ENCODE measurements at places on chromosomes 5 and 9.

- DNase-seq, result no peak
Measured at GRCh38 chr9:136729144-136729543, 13.6 kb downstream of the LCN10 start.

DNA sequence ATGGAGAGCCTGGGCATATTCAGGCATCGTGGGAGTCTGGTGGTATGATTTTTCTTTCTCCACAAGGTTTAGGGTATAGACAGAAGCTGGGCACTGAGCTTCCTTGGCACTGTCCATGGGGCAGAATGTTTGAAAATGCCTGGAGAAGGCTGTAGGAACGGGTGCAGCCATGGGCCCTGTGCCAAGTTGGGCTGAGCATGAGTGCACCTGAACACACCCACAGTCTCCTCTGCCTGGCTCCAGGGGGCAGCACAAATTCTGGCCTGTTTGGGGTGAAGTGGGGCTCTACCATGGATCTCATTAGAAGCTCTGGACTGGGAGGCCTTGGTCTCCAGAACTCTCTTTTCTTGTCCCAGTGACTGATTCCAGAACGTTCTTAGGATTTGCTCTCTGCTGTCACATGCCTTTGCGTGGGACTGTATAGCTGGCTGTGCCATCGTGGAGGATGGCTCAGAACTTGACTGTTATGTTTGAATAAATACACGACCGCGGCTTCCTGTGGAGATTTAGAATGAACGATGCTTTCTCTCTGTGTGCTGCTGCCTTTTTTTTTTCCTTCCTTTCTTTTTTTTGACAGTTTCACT, 229.8 kb downstream of the FANCC start:
- no peak for DNase-seq

DNA sequence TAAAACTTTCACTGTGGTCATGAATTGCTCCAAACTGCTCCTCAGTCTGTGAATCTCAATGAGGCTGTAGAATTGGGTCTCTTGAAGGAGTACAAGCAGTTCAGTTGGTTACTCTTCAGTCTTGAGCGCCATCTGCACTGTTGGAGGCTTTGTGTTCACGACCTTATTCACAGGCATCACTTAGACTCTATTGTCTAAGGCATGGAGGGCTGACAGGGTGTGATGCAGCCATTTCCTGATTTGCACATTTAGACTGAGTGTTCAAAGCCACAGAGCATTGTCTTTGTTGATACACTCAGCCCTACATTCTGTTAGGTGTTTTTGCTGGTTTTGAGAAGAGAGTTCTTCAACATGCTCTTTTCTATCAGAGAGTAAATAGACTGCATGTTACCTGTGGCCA, 355.9 kb upstream of the RIOK2 start:
- DNase-seq, result no peak

DNA sequence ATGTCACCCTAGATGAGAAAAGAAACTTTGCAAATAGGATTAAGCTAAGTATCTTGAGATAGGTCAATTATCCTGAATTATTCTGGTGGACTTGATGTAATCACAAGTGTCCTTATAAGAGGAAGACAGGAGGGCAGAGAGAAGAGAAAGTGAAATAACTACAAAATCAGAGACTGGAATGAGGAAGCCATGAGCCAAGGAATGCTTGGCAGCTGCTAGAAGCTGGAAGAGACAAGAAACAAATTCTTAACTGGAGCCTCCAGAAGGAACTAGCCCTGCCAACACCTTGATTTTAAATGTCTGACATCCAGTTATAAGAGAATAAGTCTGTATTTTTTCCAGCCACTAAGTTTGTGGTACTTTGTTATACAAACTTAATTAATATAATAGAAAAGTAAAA, 480.0 kb downstream of the NR2F1-AS1 start:
- no peak for DNase-seq

DNA sequence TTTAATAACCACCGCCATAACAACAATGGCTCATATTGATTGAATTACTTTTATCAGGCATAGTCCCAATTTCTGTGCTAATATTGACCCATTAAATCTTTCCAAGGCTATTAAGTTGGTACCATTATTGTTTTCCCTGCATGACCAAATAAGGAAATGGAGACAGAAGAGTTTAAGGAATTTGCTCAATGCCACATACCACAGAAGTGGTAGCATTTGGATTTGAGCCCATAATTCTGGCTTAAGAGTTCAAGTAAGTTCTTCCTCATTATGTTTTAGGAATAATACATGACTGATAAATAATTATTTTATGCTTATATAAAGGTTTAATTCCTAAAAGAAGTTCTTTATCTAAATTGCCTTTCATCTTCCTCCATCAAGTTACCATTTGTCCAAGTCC, 43.4 kb upstream of the HAPLN1 start:
- DNase-seq, result no peak

DNA sequence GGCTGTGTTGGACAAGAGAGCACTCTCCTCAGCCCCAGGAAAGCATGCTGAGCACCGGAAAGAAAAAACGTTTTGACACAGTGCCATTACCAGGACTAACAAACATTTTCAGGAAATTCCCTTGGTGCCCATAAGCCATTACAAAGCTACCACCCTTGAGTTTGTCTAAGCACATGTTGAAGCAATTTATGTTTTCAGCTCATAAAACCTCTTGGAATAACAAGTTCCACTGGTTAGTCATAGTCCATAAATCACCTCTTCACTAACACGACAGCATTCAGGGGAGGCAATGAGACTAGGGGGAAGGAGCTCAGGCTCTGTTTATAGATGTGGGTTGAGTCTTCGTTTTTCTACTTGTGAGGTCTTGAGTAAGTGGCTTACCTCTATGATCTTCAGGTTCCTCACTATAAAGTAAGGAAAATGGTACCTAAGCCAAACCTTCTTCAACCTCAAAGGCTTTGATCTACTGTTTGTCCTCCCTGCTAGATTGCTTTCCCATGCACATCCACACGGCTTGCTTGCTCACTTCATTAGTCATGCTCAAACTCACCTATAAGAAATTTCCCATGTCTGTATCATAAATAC, 65.4 kb downstream of the DRD1 start:
- no peak for DNase-seq

DNA sequence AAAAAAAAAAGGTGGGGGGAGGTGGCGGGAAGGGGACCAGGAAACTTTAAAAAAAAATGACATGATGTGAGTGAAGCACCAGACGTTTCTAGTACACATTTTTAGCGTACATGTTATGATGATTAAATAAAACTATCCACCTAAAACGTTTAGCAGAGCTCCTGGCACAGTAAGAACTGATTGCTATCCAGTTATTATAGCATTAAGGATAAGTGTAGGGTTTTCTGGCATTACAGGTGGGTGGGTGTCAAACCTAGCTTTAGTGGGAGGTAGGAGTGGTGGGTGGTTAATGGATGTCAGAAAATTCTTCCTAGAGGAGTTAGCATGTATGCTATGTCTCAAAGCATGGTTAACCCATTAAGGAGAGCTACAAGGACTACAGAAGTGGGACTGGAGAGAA, 2329.5 kb downstream of the MAT2B start:
- DNase-seq, result no peak

- DNase-seq, result no peak
Measured at GRCh38 chr9:94945197-94946144, 219.0 kb downstream of the AOPEP start.

DNA sequence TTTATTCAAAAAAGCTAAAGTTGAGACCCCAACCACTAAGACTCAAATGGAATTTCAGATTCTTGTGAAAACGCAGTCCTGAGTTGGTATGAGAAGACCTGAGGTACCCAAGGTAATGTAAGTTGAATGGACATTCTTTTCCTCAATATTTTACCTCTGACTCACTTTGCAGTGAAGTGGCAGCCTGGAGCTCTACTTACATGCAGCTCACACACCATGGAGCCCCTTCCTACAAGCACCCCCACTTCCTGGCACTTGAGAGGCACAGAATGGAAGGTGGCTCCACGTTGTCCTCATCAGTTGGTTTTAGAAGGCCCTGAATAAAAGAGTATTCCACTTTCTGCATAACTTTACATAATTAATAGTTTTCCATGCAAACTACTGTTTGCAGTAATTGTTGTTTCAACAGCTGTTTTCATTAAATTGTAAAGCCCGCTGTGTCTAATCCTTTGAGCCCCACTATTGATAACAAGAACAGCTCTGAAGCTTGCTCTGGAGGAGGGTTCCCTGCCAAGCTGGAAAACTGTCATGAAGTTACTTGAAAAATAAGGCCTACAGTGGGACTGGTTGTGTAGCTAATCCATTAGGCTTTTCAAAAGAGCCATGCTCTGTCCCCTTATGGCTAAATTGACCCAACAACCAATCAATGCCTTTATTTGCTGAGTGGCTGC, 102.2 kb upstream of the SPATA31D4 start:
- no peak for DNase-seq

DNA sequence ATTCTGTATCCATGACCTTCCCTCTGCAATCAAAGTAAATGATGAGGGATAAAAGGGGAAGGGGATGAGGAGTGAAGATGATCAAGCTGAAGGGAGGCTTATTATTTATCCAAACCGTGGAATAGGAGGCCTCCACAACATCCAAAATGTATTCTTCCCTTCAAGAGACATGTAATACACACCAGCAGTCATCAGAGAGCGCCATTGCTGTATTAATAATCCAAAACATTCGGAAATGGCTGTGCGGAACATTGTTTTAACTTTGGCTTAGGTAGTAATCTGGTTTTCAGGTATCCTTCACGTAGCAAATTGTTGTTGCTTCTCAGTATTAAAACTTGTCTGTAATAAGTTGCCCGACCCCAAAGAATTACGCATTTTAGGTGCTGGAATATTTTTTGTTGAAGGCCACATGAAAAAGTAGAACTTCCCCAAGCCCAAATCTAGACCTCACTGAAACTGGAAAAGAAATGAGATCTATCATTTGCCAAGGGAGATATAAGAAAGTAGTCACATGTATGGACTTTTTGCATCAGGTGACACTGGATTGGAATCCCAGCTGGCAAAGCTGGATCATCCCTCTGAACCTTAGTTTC, 2.6 kb upstream of the BOD1 start:
- no peak for DNase-seq

DNA sequence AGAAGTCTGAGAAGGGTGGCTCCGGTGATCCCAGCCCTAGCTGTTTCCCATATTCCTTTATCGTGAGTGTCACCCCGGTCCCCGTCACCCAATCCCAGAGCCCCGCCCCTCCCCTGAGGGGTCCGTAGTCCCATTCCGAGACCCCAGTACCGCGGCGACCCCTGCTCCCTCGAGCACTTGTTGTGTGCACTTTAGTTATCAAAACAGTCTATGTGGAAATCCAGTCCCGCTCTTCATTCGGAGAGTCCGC, 223 bp downstream of the LRSAM1 start:
- no peak for DNase-seq
